ENCODE measurements at places on chromosomes 6 and 20. TPM values are rescaled to one million over a fixed set of nuclear protein-coding genes. Genes with fewer than 3 reads are reported as not detected.

Gene SLC4A11
- total RNA-seq: 4.8 TPM

Gene TOMM6
- 123 TPM for total RNA-seq

Gene PNLDC1
- 0.23 TPM for total RNA-seq

Gene CGA
- not detected for total RNA-seq

Gene BTN1A1
- not detected for total RNA-seq

Gene WFDC13
- total RNA-seq: not detected

Gene SLC17A3
- total RNA-seq: 0.29 TPM

GRCh38 chr20:50355590-50356524 lies 154.3 kb upstream of the PTPN1 start:
- no peak for DNase-seq

GRCh38 chr6:143482593-143482992 lies 28.9 kb downstream of the FUCA2 start:
- DNase-seq: no peak

DNA sequence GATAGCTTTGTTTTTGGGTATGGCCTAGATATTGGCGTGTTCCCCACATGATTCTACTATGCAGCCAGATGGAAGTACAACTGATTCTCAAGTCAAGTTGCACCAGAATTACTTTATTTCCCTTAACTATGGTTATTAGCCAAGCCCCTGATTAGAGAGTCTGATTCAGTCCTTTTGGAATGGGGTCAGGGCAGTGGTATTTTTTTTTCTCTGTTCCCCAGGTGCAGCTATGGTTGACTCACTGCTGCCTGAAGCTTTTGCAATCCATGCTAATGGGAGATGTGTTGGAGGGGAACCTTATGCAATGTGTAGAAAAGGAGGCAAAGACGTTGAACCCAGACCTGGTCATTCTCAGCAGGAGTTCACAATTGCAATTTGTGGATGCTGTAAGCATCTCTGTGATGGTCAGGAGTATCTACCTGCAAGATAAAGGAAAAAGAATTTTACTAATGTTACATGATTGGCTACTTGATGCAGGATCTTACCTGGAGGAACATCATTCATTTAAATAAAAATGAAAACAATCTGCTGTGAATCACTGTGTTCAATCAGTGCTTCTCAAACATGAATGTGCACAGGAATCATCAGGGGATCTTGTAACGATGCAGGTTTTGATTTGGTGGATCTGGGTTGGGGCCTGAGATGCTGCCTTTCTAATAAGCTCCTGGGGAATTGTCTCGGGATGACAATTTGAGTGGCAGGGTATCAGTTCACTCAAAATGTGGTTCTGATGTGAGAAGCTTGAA lies 49.4 kb downstream of the PFDN4 start:
- no peak for DNase-seq

GRCh38 chr6:107495196-107495643 lies 5.3 kb downstream of the SOBP start:
- DNase-seq: no peak

DNA sequence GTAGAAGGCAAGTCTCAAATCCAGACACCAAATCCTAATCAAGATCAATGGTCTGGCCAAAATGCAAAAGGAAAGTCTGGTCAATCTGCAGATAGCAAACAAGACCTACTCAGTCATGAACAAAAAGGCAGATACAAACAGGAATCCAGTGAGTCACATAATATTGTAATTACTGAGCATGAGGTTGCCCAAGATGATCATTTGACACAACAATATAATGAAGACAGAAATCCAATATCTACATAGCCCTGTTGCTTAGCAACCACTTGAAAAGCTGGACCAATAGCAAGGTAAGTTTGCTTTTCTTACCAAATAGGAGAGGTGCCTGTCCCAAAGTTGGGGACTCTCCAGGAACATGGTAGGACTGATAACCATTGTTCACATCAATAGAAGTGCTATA lies 2.0 kb downstream of the SEMG2 start:
- no peak for DNase-seq

GRCh38 chr20:12936020-12936419 lies 72.8 kb upstream of the SPTLC3 start:
- no peak for DNase-seq

- no peak for DNase-seq
These were observed 288.0 kb upstream of the AGPAT4 start for GRCh38 chr6:161561908-161562307.

DNA sequence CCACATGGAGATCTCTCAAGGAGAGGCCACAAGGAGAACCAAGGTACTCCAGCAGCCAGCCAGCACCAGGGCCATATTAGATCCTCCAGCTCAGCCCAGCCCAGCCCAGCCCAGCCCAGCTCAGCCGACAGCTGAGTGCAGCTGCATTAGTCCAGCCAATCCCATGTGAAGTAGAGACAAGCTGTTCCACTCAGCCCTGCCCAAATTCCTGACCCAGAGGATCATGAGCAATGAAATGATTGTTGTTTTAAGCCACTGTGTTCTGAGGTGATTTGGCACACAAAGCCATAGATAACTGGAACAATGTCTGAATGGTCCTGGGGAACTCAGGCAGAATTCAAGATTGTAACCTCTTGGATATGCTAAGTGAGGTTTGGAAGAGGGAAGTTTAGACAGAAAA lies 59.5 kb upstream of the BMP2 start:
- peak; percentile 83 for DNase-seq

DNA sequence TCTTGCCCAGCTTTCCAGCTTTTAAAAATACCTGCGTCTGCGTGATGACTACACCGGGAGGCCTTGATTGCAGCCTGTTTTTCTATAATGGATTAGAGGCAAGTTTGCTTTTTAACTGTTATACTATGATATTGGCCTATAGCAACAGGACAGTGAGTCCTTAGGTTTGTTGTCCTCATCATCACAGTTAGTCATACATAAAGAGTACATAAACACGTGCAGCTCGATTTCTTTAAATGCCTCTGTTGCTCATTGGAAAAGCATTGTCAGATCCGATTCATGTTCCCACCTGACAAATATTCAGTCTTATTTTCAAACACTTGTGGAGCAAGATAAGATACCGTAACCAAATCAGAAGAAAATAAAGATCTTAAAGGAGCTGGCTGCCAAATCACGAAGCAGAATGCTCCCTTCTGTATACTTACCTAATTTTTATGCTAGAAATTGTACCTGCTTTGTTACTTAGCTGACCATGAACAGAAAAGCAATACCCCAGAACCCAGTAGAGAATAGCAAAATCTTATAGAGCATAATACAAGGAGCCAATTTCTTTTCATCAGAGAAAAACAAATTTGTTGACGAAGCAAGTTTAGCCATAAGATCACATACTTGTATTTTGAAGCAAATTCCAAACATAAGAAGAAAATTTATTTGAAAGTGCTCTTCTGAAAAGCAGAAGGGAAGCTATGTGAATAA lies 100.4 kb downstream of the TMEM200A start:
- no peak for DNase-seq

- no peak for DNase-seq
These were observed 58.0 kb downstream of the BLOC1S5 start for GRCh38 chr6:8006208-8006607.

DNA sequence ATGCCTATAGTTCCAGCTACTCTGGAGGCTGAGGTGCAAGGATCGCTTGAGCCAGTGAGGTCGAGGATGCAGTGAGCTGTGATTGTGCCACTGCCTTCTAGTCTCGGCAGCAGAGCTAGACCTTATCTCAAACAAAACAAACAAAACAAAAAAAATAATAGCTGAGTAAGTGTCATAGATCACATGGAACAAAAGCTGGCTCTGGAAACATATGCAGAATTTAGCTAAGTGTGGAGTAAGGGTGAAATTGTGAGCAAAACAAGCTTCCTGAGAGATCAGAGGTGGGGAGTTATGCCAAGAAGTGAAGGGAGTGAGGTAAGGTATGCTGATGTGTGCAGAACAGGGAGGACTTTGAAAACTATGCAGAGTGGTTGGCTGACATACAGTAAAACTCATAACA lies 18.7 kb downstream of the SGK1 start:
- DNase-seq: peak; percentile 53

DNA sequence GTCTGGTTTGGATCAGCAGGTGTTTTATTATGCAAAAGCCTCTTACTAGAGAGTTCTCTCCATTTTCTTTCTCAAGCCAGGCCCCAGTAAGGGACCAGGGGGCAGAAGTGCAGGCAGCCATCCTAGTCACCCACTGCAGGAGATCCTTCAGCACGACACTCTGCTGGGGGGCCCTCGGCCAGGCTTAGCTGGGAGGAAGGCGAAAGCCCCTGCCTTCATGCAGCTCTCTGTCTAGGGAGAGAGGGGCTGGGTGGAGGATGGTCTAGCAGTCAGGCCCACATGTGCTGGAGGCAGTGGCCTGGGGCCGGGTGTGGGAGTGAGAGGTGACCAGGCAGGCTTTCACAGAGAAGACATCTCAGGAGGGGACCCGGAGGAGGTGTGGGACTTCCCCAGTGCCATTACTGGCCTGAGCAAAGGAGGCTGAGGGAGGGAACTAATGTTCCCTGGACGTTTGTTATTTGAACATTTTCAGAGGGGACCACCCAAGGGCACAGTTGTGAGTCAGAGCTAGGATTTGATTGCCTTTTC lies 33.5 kb upstream of the VSTM2L start:
- no peak for DNase-seq

GRCh38 chr6:164152611-164153010 lies 738.1 kb downstream of the QKI start:
- no peak for DNase-seq

DNA sequence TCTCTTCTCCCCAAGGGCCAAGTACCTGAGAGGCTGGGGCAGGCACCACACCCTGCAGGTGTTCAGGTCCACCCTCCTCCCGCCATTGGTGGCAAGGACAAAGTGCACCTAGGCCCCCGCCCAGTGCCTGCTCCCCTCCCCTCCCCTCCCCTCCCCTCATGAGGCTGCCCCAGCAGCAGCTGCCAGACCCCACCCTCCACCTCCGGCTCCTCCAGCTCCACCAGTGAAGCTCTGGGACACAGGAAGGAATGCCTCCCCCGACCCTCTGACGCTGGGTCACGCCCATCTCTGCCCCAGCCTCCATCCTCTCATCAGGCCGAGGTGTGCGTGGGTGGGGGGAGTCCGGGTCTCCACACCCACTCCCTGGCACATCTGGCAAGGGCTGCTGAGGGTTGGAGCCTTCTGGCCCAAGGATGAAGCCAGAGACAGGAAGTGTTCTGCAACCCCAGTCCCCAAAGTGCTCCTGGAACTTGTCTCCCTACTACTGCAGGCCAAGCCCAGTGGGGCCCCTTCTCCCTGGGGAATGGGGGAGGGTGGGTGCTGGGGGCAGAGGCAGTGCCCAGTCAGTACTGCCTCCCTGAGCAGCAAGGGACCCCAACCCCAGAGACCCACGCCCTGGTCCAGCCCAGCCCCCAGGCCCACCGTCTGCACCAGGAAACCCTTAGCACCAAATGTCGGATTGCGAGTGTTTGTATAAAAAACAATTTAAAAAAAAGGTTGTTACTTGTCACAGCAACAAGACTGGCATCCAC lies 1.6 kb upstream of the UCKL1 start:
- DNase-seq: no peak

- DNase-seq: no peak
These were observed 131.8 kb downstream of the CFAP61 start for GRCh38 chr20:20184149-20184548.

DNA sequence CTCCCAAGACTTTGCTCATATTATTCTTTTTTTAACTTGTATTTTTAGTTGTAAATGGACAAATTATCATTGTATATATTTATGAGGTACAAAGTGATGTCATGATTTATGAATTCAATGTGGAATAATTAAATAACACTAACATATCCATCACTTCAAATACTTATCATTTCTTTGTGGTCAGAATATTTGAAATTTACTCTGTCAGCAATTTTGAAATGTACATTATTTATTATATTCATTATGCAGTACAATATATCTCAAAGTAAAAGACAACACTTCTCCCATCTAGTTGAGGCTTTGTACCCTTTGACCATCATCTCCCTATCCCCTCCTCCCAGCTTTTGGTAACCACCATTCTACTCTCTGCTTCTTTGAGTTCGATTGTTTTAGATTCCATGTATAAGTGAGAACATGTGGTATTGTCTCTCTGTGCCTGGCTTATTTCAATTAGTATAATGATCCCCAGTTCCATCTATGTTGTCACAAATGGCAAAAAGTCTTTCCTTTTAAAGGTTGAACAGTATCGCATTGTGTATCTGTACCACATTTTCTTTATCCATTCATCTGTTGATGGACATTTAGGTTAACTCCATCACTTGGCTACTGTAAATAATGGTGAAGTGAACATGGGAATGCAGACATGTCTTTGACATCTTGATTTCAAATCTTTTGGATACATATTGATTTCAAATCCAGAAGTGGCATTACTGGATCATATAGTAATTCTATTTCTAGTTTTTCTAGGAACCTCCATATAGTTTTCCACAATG lies 197.2 kb downstream of the KIF6 start:
- no peak for DNase-seq

- no peak for DNase-seq
These were observed 6.2 kb downstream of the ZNF337 start for GRCh38 chr20:25690427-25690826.

DNA sequence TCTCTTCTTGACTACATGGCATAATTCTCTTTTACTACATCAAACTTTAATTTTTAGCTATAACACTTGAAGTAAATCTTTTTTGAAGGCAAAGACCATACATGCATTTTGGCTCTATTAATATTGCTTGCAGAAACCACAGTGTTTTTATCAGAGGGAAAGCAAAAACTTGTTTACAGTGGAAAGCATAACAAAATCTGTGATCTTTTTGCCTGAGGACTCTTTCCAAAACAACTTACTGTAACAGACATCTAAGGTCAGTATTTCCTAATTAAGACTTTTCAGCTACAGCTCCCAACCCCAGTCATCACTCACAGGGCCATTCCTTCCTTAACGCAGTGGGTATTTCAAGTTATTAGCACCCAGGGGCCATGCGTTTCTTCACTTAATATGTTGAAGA lies 274.7 kb downstream of the CDKAL1 start:
- no peak for DNase-seq

DNA sequence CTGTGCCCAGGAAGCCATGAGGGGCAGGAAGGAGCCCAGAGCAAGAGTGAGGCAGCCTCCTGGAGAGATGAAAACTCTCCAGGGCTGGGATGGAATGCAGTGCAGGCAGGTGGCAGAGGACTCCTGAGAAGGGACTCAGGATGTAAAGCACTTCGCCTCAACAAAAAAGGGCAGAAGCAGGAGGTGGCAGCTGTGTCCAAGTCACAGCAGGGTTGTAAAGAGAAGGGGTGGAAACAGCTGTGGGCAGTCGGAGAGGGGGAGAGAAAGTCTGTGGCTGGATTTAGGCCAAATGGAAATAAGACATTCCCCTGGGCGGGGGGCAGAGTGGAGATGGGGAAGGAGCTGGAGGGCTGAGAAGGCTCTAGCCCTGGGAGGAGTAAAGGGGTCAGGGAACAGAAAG lies 34.9 kb downstream of the CYP21A2 start:
- DNase-seq: no peak

GRCh38 chr20:61835791-61836350 lies 229.8 kb downstream of the TAF4 start:
- no peak for DNase-seq

DNA sequence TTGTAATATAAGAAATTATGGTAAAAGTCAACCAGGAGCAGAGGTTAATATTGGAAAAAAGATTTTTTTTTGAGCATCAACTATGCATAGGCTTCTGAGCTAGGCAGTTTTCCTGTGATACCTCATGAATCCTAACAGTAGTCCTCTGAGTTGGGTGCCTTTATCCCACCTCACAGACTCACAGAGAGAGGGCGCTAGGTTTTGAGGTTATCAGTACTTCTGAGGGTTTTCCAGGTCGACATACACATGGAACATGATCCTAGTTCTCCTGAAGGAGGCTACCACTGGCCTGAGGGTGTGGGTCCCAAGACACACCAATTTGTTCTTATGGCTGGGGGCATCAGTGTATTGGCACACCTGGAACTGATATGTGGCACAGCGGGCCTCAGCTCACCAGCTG lies 358.8 kb upstream of the JAG1 start:
- DNase-seq: no peak
